Mesenteric fat pad (tissue), 1 donor: ENCODE measurements at places on chromosomes 1 and 21. TPM values are rescaled to one million over a fixed set of nuclear protein-coding genes. Genes with fewer than 3 reads are reported as not detected.

The CHI3L1 gene
- 346 TPM for total RNA-seq

DNA sequence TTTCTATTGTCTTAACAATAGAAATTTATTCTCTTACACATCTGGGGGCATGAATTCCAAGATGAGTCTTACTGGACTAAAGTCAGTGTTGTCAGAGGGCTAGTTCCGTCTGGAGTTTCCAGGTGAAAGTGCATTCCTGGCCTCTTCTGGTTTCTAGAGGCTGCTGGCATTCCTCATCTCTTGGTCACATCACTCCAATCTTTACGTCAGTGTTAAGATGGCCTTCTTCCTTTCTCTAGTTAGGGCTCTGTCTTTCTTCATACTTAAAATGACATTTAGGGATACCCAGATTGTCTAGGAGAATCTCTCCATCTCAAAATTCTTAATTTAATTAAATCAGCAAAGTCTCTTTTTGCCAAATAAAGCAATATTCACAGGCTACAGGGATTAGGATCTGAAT lies 13.3 kb upstream of the PDC start:
- DNase-seq, result no peak

GRCh38 chr1:86741947-86742572 lies 37.7 kb downstream of the SH3GLB1 start:
- DNase-seq, result no peak

GRCh38 chr1:167878372-167879160 lies 35.4 kb downstream of the ADCY10 start:
- no peak for DNase-seq

GRCh38 chr1:166975361-166976129 lies at the start of gene ILDR2:
ILDR2 (minus strand) TSS chr1:166975540; CDS start chr1:166975268, 272 bp downstream.
- DNase-seq, result no peak

GRCh38 chr1:64886877-64887276 lies 79.5 kb downstream of the JAK1 start:
- DNase-seq, result no peak
